ENCODE measurements at places on chromosomes 6 and 20. TPM values are rescaled to one million over a fixed set of nuclear protein-coding genes. Genes with fewer than 3 reads are reported as not detected.

SRMS gene
- total RNA-seq, result not detected

OLIG3 gene
- not detected for total RNA-seq

DNA sequence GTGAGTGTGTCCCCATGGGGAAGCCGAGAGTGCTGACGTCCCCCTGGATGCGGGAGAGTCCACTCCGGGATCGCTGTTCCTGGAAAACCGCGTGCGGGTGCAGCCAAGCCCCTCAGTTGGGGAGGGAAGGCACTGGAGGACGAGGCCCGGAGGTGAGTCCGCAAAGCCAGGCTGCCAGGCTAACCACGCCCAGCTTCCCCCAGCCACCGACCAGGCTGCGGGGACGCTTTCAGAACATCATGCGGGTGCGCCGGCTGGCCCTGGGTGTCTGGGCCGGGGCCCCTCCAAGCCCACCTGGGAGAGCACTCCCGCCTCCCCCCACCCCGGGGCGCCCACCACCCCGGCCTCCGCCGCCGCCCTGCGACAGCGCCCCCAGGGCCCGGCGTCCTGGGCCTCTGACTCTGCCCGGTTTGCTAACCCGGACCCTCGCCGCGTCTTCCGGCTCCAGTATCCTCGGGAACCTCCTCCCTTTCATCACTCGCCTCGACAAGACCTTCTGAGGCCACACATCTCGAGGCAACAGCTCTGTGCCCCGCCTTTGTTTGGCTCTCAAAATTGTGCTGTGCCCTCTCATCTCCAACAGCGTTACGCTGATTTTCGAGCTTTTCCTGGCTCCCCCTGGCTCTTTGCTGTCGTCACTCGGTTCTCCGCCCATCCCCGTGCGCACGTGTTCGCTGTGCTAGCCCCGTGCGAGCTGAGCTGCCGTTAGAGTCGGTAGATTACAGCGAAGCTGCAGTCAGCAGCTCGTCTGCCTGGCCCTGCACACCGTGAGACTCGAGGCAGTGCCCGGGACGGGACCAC is 47.1 kb upstream of the ENTPD6 start:
- DNase-seq, result no peak

GRCh38 chr6:149045404-149045803 is 272.1 kb upstream of the TAB2 start:
- DNase-seq, result no peak

DNA sequence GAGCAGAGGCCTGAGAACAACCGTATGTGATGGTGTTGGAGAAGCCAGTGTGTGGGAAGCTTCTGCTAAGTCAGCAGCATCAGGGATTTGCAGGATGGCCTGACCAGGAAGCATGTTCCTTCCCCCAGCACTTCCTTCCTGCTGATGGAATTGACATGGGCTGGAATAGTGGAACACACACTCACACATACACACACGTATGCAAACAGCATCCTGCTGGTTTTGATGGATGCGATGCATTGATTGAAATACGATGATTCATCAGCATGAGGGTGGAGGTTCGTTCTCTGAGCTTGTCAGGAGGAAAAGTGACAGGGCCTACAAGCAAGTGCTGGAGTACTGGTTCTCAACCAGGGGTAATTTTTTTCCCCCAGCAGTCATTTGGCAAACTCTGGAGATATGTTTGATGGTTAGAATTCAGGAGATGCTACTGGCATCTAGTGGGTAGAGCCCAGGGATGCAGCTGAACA is 229.1 kb downstream of the NFATC2 start:
- DNase-seq, result no peak

C6orf58 gene
- not detected for total RNA-seq

DNA sequence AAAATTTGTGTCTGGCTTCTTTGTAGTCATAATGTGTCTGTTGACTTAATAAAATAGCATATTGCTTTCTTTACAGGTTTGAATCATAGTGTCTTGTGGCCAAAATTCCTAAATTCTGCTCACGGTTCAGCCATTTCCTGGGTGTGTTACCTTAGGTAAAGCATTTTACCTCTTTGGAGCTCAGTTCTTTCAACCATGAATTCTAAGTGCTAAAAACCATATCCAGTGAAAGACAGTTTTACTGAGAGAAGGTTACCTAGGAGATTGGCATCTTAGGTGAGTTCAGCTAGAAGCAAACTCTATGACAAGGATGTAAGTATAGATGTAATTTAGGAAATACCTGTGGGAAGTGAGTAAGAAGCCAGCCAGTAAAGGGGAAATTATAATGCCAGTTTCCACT is 20.7 kb downstream of the CRYBG1 start:
- no peak for DNase-seq
